ENCODE measurements at places on chromosomes 6 and 20.

GRCh38 chr6:106194949-106195921, 109.1 kb downstream of the PRDM1 start:
- DNase-seq: peak; percentile 80

- DNase-seq: peak; percentile 40
These were observed 67.7 kb downstream of the PYGB start for GRCh38 chr20:25315418-25316210.

DNA sequence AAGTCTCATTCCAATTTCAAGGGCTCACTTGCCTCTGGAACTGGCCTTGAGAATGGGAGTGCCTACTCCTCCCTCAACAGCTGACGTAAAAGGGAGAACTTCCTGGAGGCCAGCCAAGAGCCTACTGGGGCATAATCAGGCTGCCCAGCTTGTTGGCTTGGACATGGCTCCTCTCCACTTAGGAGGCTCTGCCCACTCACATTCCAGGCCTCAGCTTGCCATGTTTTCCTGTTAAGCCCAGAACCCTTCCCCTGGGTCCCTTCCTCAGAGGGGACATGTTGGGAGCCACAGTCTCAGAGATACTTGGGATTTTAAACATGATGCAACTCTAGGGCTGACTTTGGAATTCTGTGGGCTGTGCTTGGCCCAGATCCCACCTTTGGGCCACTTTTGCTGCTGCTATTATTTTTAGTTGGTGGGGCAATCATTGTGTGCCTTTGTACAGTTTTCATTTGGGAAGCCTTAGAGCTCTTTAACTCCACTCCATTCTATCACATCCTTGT, 31.5 kb upstream of the ADTRP start:
- DNase-seq: peak; percentile 26

GRCh38 chr6:157927011-157927410, 54.7 kb upstream of the SYNJ2 start:
- no peak for DNase-seq

DNA sequence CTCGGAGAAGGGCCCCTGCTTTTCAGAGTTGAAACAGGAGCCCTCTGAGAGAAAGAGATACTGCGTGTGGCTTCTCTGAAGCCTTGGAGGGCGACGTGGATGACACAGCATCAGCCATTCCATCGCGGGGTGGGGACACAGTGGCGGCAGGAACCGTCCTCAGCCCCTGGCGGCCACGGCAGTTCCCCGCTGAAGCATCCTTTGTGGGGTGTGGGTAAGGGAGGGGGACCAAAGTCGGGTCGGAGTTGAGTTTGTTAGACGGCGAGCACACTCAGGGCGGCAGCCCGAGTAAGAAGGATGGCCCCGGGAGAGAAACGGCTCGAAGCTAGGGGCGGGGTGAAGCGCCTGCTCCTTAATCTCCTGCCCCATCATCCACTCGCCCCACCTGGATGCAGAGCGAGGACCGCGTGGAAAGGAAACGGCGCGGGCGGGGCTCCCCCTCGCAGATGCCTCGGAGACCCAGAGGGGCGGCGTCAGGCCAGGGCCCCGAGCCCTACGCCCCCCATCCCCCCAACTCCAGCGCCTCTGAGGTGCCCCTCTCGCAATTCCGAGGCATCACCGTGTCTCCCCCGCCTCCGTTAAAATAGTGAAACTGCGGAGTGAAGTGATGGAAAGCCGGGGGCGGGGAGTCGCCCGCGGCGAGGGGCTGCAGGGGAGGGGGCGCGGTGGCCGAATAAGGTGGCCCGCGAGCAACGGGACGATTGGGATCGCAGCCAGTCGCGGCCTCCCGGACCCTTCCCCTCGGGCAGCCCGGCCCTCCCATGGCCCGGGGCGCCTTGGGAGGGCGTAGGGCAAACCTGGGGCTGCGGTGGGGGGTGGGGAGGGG, 796 bp upstream of the RREB1 start:
- DNase-seq: no peak

- DNase-seq: peak; percentile 16
These were observed 185.1 kb upstream of the SULF2 start for GRCh38 chr20:47970282-47970903.

DNA sequence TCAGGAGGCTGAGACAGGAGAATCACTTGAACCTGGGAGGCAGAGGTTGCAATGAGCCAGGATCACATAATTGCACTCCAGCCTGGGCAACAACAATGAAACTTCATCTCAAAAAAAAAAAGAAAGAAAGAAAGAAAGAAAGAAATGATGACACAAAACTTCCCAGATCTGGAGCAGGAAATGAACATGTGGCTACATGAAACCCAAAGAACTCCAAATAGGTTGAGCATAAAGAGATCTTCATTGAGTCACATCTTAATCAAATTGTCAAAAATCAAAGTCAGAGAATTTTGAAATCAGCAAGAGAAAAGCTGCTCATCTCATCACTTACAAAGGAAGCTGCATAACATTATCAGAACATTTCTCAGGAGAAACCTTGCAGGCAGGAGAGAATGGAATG, 247.0 kb downstream of the IBTK start:
- DNase-seq: no peak

GRCh38 chr6:54044059-54044458, 67.2 kb upstream of the MLIP start:
- DNase-seq: no peak

GRCh38 chr6:109465772-109466171, 10.2 kb upstream of the MICAL1 start:
- no peak for DNase-seq

- no peak for DNase-seq
These were observed 180.0 kb downstream of the GJA10 start for GRCh38 chr6:90074161-90074850.

- DNase-seq: no peak
These were observed 4.0 kb upstream of the FOXS1 start for GRCh38 chr20:31849306-31849930.

- no peak for DNase-seq
These were observed 125.6 kb downstream of the CDC5L start for GRCh38 chr6:44512868-44513741.

- DNase-seq: no peak
These were observed 43.3 kb downstream of the SLC22A23 start for GRCh38 chr6:3413592-3413991.

DNA sequence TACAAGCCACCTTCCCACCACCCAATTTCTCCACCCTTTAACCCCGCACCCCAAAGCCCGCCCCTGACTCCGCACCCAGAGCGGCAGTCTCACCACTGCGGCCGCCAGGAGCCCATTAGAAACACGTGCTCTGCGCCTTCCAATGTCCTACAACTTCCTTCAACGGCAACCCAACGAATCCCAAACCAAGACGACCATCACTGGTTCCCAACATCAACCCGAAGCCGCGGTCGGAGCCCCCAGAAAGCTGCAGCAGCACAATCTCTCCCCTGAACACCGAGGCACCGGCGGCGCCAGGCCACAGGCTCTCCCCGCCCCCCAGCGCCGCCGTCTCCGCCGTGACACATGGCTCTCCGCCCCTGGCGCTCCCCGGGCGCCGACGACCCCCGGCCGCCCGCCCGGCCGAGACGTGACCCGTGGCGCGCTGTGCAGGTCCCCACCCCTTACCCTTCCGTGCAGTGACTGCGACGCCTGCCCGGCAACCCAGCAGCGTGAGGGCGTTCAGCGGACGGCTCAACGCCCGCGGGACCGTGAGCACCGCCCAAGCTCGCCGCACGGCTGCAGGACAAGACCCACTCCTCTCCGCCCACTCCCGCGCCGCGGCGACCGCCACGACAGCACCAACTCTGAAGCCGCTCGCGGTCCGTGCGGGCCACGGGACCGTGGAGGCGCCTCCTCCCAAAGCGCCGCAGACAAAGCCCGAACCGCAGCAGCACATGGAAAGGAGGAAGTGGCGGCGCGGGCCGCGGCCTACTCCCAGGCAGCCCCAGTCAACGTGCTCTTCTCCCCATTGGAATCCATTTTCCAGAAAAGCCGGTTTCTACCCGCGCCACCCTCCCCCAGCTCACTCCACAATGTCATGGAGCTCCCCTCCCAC, 551 bp downstream of the SYNCRIP start:
- peak; percentile 71 for DNase-seq

DNA sequence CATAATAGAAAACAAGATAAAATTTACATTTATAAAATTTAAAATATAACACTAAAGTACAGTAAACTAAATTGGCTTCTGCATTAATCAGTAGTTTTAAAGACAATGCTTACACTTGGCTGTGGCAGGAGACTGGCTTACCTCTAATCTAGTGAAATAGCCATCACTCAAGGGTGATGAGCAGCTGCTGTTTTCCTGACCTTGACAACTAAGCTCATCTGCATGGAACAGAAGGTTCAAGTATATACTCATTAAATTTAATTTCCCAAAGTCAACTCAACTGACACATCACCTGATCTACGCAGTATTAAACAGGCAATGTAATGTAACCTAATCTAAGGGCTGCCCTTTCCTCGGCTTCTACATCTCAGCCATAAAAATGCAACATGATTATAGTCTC, 14.5 kb downstream of the TMX4 start:
- no peak for DNase-seq

GRCh38 chr20:10665791-10666190, 8.0 kb downstream of the JAG1 start:
- no peak for DNase-seq

DNA sequence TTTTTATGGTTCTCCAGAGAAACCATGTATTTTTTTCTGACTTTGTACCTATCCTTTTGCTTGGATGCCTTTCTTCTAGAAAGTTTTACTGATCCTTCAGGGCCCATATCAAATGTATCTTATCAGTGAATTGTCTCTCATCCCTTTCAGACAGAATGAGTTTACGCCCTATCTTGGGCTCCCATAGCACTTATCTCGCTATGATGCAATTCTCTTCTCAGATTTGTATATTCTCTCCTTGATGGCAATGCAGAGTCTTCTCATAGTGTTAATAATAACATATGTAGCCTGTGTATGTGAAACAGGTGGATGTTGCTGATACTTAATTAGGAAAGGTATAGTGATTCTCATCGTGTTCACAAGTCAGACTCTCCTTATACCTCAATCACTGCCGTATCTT, 336.2 kb downstream of the UTRN start:
- no peak for DNase-seq

GRCh38 chr6:1923449-1923848, 313.7 kb downstream of the FOXC1 start:
- peak; percentile 8 for DNase-seq

- no peak for DNase-seq
These were observed 381.9 kb downstream of the THBS2 start for GRCh38 chr6:168871642-168872315.

DNA sequence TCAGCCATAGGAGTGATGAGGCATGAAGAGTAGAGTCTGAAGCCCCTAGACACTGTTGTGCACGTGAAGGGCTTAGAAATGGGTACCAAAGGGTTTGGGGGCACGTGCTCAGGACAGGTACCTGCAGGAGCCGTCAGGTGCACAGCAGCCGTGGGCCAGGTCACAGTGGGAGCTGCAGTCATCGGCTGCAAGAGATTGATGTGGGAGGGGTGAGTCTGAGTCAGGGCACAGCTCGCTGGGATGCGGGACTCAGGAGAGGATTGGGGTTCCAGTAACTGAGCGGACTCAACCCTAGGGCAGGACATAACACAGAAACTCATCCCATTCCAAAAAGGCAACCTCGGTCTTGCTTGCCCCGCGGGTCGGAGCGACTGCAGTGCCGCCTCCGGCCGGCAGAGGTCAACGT, 1.1 kb downstream of the DLK2 start:
- no peak for DNase-seq

DNA sequence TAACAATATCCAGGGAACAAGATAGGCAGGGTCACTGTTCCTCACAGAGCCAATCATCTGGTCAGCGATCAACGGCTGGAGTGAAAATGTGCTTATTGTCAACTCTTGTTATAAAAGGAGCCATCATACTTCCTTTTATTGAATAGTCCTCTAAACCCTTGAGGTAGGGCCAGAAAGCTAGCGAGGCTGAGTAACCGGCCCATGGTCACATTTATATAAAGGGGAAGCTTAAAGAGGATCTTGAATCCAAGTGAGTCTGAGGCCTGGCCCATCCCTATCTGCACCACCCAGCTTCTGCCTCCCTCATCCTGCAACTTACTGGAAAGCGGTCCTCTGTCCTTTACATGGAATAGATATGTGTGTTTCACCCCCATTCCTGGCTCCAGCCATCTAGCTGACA, 9.5 kb downstream of the PHACTR3 start:
- peak; percentile 18 for DNase-seq

GRCh38 chr6:149840345-149841075, 23.6 kb downstream of the LRP11 start:
- peak; percentile 60 for DNase-seq

DNA sequence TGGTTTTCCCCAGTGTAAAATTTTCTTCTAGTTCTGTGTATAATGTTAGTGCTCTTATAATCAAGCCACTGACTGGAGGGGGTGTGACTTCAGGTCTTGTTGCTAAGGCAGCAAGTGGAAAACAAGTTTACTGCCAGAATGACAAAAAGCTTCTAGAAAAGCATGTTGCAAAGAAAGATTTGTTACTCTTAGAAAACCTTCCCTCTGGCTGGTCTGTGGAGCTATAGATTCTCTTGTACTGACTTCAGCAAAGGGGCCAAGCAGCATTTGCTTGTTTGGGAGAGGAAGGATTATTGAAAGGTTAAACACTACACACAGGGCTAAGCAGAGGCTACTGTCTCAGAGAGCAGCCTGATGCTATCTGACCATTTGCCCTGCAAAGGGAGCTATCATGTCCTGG, 288.8 kb downstream of the BTBD9 start:
- DNase-seq: no peak

DNA sequence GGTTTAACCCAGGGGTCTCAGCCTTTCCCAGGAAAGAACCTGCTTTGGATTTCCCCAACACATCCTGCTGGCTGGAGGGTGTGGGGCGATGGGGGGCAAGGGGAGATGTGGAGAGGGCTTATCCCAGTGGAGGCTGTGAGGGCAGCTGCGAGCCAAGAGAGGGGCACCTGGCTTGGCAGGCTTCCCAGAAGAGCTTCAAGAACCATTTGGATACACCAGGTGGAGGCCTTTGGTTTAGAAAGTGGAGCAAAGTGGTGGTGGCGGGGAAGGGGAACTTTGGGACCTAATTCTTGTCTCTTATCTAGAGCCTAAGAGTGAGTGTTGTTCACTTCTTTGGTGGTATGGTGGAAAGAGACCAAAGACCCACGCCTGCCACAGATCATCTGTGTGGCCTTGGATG, 12.4 kb downstream of the CD40 start:
- DNase-seq: peak; percentile 13

GRCh38 chr6:29926413-29927274, 15.7 kb upstream of the HLA-A start:
- peak; percentile 84 for DNase-seq

DNA sequence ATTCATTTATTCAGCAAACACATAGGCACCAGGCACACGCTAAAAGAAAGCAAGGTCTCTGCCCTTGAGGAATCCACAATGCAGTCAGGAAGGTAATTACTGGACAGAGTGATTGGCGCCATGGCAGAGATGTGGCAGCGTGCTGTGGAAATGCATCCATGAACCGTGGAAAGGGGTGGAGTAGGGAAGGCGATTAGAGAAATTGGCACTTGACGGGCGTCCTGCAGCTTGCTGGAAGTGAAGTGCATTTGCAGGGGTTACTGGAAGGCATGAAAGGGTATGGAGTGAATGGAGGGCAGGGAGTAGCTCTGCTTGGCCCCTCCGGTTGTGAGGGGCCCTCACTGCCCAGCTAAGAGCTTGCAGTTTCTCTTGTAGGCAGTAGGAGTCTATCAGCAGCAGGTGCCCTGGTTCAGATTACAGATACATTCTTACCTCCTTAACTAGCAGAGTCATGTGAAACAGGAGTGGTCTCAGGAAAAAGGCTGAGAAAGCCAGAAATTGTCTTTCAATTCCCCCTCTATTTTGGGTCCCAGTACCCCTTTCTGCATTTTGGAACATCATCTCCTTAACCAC, 122.5 kb upstream of the TIAM2 start:
- DNase-seq: no peak

- DNase-seq: no peak
These were observed 17.7 kb downstream of the CLIC5 start for GRCh38 chr6:45997875-45998506.

GRCh38 chr6:163667372-163668060, 253.0 kb downstream of the QKI start:
- peak; percentile 96 for DNase-seq
